ENCODE measurements at places on chromosomes 4 and X.

GRCh38 chrX:75989806-75990590 lies 182.9 kb upstream of the PBDC1 start:
- no peak for DNase-seq

GRCh38 chrX:110004731-110005369 lies 1.9 kb downstream of the TMEM164 start:
- DNase-seq: peak; percentile 83

DNA sequence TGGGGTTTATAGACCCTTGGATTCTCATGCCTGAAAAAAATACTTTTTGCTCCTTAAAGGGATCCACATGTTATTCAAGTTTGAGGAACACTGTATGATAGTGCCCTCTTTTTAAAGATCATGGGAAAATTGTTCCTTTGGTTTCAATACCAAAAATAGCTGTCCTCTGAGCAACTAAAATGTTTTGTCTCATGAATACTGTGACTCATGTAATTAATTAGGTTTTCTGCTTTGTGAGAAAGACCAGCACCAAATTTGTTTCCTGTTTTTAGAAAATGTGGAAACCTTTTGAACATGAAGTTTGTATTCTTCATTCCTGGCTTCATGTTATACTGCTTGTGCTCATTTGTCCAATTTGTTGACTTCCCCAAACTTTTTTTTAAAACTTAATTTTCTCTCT lies 127.6 kb upstream of the SH3RF1 start:
- DNase-seq: no peak

- DNase-seq: no peak
Observed at GRCh38 chr4:169105620-169106019, 95.6 kb upstream of the CBR4 start.

- DNase-seq: no peak
Observed at GRCh38 chr4:40432504-40432903, 97.4 kb downstream of the CHRNA9 start.

- DNase-seq: no peak
Observed at GRCh38 chr4:77036206-77036605, 39.6 kb downstream of the CCNI start.

DNA sequence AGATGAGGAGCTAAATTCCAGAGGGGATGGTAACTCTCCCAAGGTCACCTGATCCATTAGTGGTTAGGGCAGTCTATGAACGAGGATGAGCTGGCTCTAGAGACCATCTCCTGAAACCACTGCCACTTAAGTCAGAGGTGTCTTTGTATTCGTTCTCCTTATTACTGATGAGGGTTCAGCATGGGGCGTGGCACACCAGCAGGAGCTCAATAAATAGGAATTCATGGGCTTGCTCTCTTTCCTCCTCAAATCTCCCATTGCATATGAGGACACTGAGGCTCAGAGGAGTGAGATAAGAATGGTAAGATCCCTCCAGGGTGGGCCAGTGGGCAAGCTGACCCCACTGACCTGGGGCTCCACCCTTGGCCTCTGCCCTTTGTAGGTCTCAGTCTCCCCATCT lies 1.7 kb upstream of the GATA1 start:
- DNase-seq: no peak

DNA sequence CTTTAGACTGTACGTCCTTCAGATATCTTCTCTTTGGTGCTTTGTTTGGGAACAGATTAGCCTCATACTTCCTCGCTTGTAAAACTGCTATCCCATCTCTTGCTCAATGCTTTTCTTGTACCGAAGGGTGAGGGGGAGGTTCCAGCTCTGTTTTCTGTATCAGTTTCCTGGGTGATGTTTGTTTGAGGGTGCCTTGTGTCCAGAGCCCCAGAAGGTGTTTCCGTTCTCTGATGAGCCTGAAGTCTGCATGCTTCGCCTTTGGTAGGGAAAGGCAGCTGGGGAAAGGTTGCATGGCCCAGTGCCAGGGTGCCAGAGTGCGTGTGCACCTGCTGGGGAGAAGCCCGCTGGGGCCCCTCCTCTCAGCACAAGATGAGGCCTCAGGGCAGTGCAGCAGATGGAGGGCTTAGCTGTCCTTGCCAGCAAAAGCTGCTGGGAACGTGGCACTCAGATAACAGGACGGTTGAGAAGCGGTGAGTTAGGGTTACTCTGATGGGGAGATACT lies 73.7 kb downstream of the TBL1X start:
- peak; percentile 96 for DNase-seq

DNA sequence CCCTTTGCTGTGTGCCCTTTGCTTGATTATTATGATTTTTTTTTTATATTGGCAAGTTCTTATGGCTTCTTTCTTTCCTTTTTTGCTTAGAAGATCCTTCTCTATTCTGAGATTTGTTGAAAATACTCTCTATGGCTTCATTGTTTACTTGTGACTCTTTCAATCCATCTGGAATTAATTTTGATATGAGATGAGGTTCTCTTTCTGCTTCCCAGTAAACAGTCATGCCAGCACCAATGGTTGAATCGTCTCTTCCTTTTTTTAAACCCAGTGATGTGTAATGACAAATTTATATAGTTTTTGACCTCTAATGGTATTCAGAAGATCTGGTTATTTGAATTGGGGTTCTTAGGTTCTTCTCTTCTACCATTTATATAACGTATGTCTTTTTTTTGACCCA lies 121.8 kb downstream of the ARHGAP10 start:
- DNase-seq: no peak

DNA sequence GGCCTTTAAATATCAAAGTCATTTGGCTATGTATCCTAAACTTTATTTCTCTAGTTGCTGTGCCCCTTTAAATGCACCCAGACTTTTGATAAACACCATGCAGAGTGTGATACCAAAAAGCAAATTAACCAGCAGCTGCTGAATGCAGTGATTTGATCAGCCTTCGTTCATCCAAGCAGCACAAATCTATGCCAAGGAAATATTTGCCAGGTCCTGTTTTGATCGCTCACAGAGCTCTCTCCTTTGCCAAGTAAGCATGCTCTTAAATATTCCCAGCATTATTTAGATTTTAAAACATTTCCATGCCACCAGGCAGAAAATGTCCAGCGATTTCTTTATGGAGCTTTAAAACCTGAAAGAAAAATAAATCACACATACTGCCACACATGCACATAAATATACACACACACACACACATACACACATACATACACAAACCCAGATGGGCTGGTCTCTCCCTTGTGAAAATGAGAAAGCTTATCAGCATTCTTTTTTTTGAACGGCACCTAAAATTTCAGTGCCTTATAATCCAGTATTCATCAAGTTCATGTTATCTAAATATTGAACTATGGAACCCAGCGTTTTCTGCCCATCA lies 35.7 kb downstream of the BTC start:
- DNase-seq: no peak

- DNase-seq: peak; percentile 5
Observed at GRCh38 chr4:52015366-52015765, 4.8 kb downstream of the LRRC66 start.

GRCh38 chrX:47564438-47565085 lies 3.6 kb downstream of the ARAF start:
- no peak for DNase-seq

- DNase-seq: no peak
Observed at GRCh38 chr4:15455290-15455689, 14.4 kb upstream of the CC2D2A start.

GRCh38 chr4:7747566-7747965 lies 192.1 kb downstream of the AFAP1 start:
- no peak for DNase-seq

DNA sequence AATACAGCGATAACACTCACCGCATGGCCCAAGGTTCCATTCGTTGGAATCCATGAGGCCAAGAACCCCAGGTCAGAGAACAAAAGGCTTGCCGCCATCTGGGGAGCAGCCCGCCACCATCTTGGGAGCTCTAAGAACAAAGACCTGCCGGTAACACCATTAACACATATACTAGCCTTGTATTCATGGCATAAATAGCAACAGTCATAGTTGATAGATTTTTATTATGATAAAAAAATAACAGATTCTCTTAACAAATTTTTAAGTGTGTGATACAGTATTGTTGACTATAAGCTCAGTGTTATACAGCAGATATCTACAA lies 309.4 kb downstream of the GLUD2 start:
- DNase-seq: no peak

GRCh38 chr4:108045687-108046024 lies 56.0 kb downstream of the HADH start:
- DNase-seq: peak; percentile 9

DNA sequence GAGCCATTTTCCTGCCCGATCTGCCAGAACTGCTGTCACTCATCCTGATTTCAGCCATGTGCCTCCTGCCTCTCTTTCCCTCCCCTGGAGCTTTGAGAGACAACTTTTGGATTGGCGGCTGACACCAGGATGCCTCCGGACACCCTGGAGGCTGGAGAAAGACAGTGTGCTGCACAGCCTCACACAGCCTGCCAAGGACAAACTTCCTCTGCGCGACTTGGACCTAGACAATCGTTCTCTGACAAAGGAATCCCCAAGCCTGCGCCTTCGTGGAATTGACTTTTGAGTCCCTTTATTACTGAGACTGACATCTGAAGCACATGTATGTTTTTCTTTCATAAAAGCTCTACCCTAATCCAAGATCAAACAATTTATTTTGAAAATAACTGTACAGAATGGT lies 10.8 kb upstream of the LDB2 start:
- no peak for DNase-seq

DNA sequence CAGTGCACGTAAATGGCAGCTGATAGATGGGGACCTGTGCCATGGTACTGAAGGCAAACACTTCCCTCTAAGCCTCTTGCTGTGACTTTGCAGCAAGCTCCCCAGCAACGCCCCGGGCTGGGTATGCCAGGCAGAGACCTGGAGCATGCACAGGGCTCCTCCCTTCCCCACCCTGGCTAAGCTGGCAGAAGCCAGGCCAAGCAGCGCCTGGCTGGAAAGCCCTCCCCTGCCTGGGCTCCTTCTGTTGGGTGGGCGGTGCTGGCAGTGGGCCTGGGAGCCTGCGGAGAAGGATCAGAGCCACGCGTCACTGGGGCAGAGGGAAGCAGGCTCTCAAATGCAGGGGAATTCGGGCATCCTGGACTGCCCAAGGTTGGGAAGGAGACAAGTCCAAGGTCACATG lies 3.6 kb downstream of the ATP2B3 start:
- peak; percentile 17 for DNase-seq

DNA sequence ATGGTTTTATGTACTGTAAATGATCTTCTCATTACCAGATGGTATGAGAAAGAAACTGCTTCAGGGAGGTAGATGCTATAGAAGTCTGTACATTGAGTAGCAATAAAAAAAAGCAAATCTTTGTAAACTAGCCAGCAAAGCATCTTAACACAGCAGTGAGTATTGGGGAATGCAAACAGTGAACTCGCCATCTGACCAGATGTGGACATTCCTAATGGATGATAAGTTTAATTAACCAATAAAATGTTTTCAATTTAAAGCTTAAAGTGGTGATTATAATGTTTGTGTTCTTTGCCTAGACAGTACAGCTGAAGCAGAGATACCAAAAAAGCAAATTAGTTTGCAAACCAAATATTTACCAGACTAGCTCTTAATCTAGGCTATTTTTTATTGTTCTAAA lies 1144.2 kb downstream of the FAT4 start:
- DNase-seq: no peak

Data from NCI-H1092 treated with DMSO at 0.1 percent for 48 hours (cell line).